ENCODE measurements at places on chromosomes 1 and 21.
A peak's percentile ranks its signal among the peaks of the same experiment; 100 is the strongest.

- H3K36me3 ChIP-seq = no peaks in the 10 kb centered on the region
- no peak overlapping the region for H3K4me3 ChIP-seq
- no peaks in the 10 kb centered on the region for H3K27me3 ChIP-seq
- H3K4me1 ChIP-seq = no peaks in the 10 kb centered on the region
These were observed 24.1 kb downstream of the MROH9 start for GRCh38 chr1:170959385-170959784.

- peaks cover 19% of the 10 kb centered on the region for H3K36me3 ChIP-seq
- no peak for DNase-seq
- no peaks in the 10 kb centered on the region for H3K27me3 ChIP-seq
- no peaks in the 10 kb centered on the region for H3K4me1 ChIP-seq
- H3K4me3 ChIP-seq = no peak overlapping the region
- H3K27ac ChIP-seq = no peak overlapping the region
These were observed 97.3 kb downstream of the USP25 start for GRCh38 chr21:15826908-15827601.

- no peak overlapping the region for H3K4me3 ChIP-seq
- H3K27ac ChIP-seq = no peak overlapping the region
- peaks cover 8% of the 10 kb centered on the region for H3K4me1 ChIP-seq
- DNase-seq = no peak
These were observed 38.6 kb downstream of the VANGL2 start for GRCh38 chr1:160438935-160439334.

- no peaks in the 10 kb centered on the region for H3K36me3 ChIP-seq
- H3K27ac ChIP-seq = no peak overlapping the region
- DNase-seq = no peak
- no peaks in the 10 kb centered on the region for H3K27me3 ChIP-seq
- H3K4me1 ChIP-seq = no peaks in the 10 kb centered on the region
These were observed 8.1 kb downstream of the PSMG1 start for GRCh38 chr21:39175154-39175553.

DNA sequence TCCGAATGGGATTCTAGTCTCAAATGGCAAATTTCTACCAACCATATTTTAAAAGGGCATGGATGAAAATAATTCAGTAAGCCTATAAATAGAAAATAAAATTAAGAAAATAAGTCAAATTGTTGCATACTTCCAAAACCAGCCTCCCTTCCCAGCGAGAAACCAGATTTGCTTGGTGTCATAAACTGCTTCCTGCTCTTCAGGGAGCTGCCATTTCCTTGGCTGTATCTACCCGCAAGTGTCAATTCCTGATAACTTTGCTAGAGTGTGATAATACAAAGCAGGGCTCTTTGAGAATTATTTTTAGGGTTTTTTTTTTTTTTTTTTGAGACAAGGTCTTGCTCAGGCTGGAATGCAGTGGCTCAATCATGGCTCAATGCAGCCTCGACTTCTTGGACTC, 62.3 kb downstream of the S1PR1 start:
- no peaks in the 10 kb centered on the region for H3K27me3 ChIP-seq
- H3K4me1 ChIP-seq = no peaks in the 10 kb centered on the region
- no peak overlapping the region for H3K4me3 ChIP-seq

GRCh38 chr1:113763661-113764060, 4.4 kb upstream of the PHTF1 start:
- no peaks in the 10 kb centered on the region for H3K27me3 ChIP-seq
- H3K4me1 ChIP-seq = no peaks in the 10 kb centered on the region
- H3K4me3 ChIP-seq = no peak overlapping the region
- H3K36me3 ChIP-seq = no peaks in the 10 kb centered on the region

DNA sequence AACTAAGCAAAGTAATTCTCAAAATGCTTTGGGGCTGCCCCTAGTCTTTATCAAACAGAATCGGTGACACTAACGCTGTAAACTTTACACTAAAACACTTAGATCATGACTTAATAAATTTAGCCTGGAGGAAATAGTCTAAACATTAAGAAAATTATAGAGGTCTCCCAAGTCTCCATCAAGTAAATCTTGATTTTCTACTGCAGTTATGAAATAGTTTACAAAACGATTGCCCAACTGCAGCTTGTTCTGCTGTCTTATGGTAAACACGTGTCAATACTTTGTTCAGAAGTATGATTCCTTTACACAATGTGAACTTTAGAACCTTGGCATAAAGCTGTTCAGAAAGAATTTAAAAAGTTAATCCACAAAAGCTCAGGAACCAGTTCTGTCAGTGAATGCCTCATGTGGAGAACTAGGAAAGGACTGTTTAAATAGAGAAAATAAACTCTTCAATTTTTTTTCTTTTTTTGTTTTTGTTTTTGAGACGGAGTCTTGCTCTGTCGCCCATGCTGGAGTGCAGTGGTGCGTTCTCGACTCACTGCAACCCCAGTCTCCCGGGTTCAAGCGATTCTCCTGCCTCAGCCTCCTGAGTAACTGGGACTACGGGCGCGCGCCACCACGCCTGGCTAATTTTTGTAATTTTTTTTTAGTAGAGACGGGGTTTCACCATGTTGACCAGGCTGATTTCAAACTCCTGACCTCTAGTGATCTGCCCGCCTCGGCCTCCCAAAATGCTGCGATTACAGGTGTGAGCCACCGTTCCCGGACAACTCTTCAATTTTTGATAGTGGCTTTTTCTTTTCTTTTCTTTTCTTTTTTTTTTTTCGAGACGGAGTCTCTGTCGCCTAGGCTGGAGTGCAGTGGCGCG, 1.6 kb downstream of the DDI2 start:
- peak overlapping the region; percentile 86 for H3K27ac ChIP-seq
- no peak for DNase-seq
- H3K4me3 ChIP-seq = peak overlapping the region; percentile 100
- no peaks in the 10 kb centered on the region for H3K4me1 ChIP-seq
- no peaks in the 10 kb centered on the region for H3K27me3 ChIP-seq

DNA sequence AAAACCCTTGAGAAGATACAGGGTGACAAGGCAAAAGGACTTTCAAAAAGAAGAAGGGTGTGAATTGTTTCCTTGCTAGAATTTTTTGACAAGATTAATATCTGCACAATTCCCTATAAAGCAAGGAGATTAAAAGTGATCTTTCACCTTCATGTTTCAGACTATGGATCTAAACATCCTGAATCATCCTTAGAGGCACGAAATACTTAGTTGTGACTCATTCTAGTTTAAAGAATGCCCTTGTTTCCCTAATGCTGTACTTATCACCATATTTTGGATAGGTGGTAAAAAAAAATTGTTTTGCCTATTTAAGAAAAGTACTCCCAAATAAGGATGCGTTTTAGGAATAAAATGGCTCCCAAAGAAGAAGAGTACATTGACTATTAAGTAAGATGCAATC, 415.1 kb downstream of the LRRIQ3 start:
- no peaks in the 10 kb centered on the region for H3K4me1 ChIP-seq
- H3K27me3 ChIP-seq = no peaks in the 10 kb centered on the region
- H3K36me3 ChIP-seq = no peaks in the 10 kb centered on the region
- H3K27ac ChIP-seq = no peak overlapping the region

DNA sequence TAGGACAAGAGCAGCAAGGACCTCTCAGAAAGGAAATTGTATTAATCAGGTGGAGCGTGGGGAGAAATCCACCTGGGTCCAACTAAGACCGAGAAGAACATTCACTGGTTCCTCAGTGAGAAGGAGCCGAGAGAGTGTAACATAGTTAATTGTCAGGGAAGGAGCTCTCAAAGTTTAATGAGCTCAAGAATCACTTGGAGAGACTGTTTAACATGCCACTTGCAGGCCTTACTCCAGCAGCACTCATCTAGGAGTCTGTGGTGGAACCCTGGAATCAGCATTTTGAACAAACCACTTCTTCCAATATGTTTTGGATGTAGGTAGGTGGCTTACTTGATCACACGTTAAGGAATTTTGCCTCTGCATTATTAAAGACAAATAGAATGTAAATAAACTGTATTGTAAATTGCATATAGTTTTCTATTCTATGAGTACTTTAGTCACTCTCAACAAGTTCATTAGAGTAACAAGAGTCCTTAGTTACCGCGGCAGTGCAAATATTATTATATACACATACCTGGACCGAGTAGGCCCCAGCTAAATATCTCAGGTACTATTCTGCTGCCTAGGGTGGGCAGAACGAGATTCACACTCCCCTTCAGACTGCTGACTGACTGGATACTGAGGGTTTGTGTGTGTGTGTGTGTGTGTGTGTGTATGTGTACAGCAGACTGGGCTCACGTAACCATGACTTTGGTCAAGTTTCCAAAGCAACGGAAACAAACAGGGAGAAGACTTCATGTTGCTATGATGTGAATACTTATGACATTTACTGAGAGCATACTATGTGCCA, 203.2 kb upstream of the USP24 start:
- H3K27me3 ChIP-seq = no peaks in the 10 kb centered on the region
- no peak overlapping the region for H3K27ac ChIP-seq
- H3K4me3 ChIP-seq = no peak overlapping the region
- H3K4me1 ChIP-seq = no peaks in the 10 kb centered on the region
- no peaks in the 10 kb centered on the region for H3K36me3 ChIP-seq
- no peak for DNase-seq

- no peaks in the 10 kb centered on the region for H3K36me3 ChIP-seq
- no peak overlapping the region for H3K27ac ChIP-seq
- H3K4me1 ChIP-seq = peaks cover 16% of the 10 kb centered on the region
- H3K4me3 ChIP-seq = no peak overlapping the region
These were observed 60.1 kb downstream of the TMCO4 start for GRCh38 chr1:19739628-19740027.

DNA sequence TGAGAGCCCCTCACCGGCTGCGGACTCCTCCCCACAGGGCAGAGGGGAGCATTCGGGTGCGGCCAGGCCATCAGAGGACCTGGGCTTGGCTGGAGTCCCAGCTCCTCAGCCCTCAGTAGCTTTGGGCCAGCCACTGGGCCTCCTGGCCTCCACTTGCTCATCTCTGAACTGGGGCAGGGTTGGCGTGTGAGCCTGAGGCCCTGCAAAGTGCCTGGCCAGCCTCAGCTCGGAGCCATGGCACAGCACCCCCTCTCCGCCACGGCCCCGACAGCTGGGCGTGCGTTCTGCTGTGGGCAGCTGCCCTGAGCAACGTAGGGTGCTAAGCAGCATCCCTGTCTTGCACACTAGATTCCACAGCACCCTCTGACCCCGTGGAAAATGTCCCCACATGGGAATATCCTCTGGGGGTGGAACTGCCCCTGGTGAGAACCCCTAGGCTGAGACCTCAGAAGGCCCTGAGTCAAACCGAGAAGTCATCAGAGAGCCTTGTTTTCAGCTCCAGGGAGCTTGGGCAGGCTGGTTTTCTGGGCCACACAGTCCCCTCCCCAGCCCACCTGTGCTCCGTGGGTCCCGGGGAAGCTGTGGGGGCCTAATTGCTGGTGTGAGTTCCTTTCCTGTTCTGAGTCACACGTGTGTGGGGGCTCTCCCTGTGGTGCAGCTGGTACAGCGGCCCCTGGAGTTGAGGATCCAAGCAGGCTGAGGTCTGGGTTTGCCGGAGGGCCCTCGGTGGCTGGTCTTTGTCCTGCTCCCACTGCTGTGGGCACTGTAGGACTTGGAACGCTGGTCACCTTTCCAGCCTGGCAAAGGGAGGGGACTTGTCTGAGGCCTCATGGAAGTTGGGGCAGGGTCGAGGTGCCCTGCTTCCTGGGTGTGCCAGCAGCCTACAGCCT, 24.5 kb downstream of the TP73 start:
- no peak overlapping the region for H3K27ac ChIP-seq
- no peaks in the 10 kb centered on the region for H3K4me1 ChIP-seq
- H3K4me3 ChIP-seq = no peak overlapping the region
- H3K36me3 ChIP-seq = no peaks in the 10 kb centered on the region
- no peak for DNase-seq

GRCh38 chr21:45634511-45635183, 8.9 kb upstream of the PCBP3 start:
- no peak overlapping the region for H3K27ac ChIP-seq
- H3K27me3 ChIP-seq = no peaks in the 10 kb centered on the region
- no peak for DNase-seq

- no peaks in the 10 kb centered on the region for H3K36me3 ChIP-seq
- no peaks in the 10 kb centered on the region for H3K27me3 ChIP-seq
- H3K27ac ChIP-seq = no peak overlapping the region
- no peak overlapping the region for H3K4me3 ChIP-seq
- no peaks in the 10 kb centered on the region for H3K4me1 ChIP-seq
These were observed 3.1 kb downstream of the BTG2 start for GRCh38 chr1:203308328-203308922.

GRCh38 chr1:39675220-39675619, 3.3 kb upstream of the NT5C1A start:
- no peaks in the 10 kb centered on the region for H3K4me1 ChIP-seq
- H3K4me3 ChIP-seq = no peak overlapping the region
- H3K27me3 ChIP-seq = no peaks in the 10 kb centered on the region
- H3K27ac ChIP-seq = no peak overlapping the region

DNA sequence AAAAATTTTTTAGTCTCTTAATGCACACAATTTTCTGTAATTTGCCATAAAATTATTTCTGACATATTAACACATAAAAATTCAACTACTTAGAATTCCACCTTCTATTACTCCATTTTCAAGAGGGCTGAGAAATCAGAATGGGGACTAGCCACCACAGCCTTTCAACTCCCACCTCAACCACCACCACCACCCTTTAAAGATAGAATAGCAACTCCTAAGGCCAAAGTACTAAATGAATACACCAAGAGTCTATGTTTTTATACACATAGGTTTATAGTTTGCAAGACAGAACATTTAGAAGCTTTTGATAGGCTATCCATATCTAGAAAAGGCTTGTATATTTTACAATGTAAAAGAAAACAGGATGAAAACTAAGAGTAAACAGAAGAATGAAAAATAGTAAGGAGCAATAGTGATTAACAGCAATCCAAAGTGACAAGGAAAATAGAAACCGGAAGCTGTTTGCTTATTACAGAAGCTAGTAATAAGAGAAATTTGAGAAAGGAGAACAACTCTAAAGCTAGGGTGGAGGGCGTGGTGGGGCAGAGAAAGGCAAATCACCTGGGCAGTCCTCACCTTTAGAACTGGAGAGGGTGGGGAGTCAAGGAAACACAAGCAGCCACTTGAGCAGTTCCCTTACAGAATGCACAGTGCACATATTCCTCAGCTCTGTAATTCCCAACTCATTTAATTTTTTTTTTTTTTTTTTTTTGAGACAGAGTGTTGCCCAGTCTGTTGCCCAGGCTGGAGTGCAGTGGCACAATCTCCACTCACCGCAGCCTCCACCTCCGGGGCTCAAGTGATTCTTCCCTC, 27.7 kb downstream of the EPS15 start:
- no peaks in the 10 kb centered on the region for H3K36me3 ChIP-seq
- H3K27ac ChIP-seq = no peak overlapping the region
- no peaks in the 10 kb centered on the region for H3K27me3 ChIP-seq
- DNase-seq = no peak
- H3K4me1 ChIP-seq = peaks cover 24% of the 10 kb centered on the region
- H3K4me3 ChIP-seq = no peak overlapping the region

DNA sequence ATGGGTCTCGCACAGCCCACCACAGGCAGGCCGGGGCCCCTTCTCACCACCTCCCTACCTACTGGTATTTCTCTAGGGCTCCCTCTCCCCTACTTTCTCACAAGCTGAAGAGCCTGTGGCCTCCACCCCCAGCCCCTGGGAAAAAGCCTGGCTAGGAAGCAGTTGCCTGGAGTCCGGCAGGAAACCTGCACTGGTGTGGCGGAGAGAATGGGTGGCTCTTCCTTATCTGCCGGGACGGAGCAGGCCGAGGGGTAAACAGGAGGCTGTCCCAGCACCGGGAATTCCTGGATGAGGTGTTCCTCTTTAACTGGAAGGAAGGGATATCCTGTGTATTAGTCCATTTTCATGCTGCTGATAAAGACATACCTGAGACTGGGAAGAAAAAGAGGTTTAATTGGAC, 125.8 kb downstream of the TLR5 start:
- no peak for DNase-seq
- H3K27me3 ChIP-seq = no peaks in the 10 kb centered on the region
- no peaks in the 10 kb centered on the region for H3K36me3 ChIP-seq
- H3K4me1 ChIP-seq = no peaks in the 10 kb centered on the region
- no peak overlapping the region for H3K4me3 ChIP-seq
